ENCODE measurements at places on chromosomes 2 and 18.
A peak's percentile ranks its signal among the peaks of the same experiment; 100 is the strongest.

GRCh38 chr2:190970160-190970559 is 43.8 kb downstream of the STAT1 start:
- no peak for DNase-seq

DNA sequence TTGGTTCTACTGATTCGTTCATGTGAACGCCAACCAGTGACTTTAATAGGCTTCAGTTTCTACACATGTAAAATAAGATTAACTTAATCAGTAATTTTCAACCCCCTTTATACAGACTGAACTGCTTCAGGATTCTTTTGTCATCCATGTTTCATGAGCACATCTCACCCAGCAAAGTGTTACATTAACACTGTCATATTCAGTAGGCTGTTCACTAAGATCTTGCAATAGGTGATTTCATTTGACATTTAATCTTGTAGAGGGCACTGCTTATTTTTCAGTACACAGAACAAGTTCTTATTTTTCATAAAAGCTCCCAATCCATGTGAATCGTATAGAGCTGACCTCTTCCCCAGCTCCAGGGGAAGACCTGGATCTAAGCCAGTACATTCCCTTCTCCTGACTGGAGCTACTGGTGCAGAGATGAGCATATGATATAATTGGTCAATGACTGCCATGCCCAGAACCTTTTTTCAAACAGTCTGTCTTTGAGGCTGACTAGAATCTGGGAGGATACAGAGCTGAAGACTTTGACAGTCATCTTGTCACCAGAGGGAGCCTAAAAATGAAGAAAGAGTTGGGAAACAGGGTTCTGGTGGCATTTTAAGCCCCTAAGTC is 72.2 kb upstream of the CHRNA1 start:
- DNase-seq, result peak; percentile 99

DNA sequence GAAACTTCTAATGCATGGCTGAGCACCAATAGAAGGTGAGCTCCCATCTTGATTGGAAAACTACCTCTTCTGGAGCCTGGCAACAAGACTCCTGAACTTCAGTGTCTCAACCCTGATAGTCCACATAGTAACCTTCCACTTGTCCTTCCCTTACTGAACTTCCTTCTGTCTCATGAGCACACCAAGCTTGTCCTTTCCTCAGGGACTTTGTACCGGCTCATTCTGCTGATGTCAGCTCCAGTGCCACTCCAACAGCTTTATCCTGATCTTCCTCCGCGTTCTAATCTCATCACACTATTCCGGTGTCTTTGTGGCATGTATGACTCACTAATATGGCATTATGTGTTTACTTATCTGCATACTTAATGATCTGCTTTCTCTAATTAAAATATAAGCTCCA is 862.0 kb upstream of the ID2 start:
- DNase-seq, result no peak

- DNase-seq, result no peak
Measured at GRCh38 chr2:175567435-175568061, 386.0 kb upstream of the ATP5MC3 start.

GRCh38 chr2:179764710-179765109 is 96.7 kb downstream of the ZNF385B start:
- no peak for DNase-seq

DNA sequence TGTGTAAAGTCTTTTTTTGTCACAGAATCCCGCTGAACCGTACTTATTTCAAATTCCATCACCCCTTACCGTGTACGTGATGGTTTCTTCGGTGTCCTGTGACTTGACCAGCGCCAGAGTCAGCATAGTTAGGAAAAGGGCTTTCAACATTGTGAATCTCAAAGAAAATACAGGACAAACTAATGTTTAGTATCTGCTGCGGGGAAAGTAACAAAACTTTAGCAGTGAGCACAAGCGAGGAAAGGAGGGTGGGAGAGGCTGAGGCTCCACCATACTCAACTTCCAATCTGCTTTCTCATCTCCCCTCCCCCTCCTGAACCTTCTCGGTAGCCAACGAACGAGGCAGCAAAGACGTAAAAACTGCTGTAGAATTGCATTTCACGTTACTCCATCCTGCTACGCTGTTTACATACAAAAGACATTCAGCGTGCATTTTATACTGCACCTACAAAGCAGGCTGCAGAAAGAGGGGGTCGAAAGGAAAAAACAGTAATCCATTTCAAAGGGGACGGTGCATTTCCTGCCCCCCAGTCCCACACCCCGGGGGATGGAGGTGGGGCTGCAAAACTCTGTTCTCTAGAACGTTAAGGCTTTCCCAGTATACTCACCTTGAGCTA is 1.2 kb downstream of the EFEMP1 start:
- peak; percentile 46 for DNase-seq

GRCh38 chr2:190859347-190860297 is 21.0 kb upstream of the GLS start:
- no peak for DNase-seq

DNA sequence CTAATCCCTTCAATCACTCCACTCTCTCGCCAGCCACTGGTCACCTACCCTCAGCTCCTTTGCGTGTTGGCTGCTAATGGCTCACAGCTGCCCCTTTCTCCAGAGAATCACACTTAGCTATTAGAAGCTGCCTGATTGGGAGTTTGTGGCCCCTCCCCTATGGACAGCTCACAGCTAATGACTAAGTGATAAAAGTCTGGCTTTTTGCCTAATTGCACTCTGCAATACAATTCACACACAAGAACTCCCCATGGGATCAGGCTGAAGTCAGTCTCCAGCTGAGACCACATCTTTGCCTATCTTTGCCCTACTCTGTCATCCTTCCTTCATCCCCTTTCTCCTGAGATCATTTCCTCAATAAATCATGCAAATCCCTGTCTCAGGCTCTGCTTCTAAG is 701.9 kb upstream of the RAB6C start:
- DNase-seq, result no peak

DNA sequence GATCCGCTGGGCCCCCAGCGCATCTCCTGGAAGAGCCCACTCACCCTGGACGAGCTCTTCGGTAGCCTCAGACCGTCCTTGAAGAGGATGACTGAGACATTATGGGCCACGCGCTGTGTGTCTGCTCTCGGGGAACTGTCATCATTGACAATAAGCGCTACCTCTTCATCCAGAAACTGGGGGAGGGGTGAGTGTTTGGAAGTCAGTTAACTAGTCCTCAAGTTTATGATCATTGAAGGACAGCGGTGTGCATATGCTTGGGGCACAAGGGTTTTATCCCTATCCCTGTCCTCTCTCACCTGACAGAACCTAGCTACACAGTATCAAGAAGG is 586 bp downstream of the STK16 start:
- DNase-seq, result no peak

GRCh38 chr2:8416001-8416571 is 265.8 kb upstream of the ID2 start:
- no peak for DNase-seq

DNA sequence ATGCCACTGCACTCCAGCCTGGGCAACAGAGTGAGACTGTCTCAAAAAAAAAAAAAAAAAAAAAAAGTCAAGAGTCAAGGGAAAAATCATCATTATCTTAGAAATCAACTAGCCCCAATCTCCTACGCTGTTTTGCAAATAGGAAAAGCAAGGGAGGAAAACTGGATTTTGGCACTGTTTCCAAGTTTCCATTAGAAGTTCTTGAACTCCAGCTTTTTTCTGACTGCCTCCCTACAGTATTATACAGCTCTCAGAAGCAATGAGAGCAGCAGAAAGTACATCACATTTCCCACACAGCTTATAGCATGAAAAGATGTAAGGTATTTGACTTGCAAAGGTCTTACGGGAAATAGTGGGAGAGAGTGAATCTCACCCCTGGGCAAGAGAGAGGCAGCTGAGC is 127.8 kb downstream of the OSR1 start:
- no peak for DNase-seq

GRCh38 chr2:235954888-235955480 is 213.2 kb downstream of the GBX2 start:
- DNase-seq, result no peak

DNA sequence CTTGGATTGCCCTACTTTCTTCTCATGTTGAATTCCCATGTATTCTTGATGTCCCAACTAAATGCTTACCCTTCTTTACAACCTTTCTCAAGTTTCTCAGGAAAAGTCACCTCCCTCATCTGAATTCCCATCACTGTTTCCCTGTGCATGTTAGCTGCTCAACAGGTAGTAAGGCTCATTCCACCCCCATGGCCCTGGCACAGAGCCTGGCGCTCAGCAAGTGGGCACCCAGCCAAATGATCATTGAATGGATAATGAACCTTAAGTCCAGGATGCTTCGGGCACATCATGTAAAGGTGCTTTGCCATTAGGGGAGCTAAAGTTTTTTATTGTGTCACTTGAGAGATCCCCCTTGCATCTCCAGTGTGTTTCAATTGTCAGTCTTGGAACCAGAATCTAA is 124.0 kb downstream of the PKP4 start:
- no peak for DNase-seq

DNA sequence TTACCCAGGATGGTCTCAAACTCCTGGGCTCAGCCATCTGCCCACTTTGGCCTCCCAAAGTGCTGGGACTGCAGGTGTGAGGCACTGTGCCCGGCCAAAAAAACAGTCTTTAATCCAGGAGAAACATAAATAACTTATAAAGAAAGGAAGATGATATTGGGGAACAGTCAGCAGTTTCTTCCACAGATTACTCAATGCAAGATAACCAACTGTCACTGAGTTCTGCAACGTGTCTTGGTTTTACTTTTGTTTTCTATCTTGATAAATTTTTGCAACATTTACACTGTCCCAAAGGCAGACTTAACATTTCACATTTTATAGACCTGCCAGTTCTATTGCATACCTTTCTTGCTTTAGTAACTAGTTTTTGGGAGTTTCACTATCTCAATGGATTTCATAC is 71.1 kb downstream of the ANKRD44 start:
- no peak for DNase-seq

- peak; percentile 89 for DNase-seq
Measured at GRCh38 chr2:43158259-43158880, 68.0 kb downstream of the ZFP36L2 start.

DNA sequence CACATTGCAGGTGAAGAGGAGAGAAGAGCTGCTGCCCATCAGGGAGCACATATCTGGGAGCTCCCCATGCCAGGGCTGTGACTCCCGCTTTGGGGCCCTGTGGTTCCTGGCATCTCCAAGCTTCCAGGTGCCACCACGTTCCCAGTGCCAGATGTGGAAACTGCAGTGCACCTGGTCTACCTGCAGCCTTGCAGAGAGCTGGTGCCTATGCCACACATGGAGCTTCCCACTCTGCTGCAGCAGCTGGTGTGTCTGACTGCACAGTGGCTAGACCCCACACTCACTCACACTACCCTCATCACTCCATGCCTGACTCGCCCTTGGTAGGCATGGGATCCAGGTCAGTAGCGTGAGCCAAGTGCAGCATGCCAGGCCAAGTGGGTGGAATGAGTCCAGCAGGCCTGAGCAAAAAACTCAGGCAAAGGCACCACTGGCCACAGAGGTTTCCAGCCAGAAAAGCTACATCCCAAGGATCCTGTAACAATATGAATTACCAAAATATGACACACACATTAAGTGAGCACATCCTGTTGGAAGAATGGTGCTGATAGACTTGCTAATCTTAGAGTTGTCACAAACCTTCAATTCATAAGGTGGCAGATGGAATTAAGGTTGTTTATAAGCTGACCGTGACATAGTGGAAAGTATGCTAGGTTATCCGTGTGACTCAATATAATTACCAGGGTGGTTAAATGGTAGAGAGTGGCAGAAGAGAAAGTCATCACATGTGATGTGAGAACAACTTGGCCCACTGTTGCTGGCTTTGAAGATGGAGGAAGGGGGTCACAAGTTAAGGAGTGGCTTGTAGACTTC is 150.9 kb downstream of the EHBP1 start:
- no peak for DNase-seq

DNA sequence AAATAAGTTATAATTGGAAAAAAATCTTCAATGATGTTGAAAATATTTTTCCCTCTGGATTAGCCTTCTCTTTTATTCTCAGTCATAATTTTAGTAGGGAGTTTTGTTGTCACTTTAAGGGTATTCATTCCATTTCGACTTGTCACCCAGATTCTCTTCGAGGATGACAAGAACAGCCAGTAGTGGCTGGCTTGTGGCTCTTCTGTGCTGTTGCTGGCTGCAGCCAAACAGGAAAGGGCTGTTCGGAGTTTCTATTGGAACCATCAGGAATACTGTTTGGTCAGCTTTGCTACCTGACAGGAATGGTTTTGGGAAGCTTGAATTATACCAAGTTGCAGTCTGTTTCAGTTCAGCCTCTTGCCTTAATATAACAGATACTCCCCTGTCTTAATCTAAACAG is 41.6 kb downstream of the MGAT5 start:
- no peak for DNase-seq

DNA sequence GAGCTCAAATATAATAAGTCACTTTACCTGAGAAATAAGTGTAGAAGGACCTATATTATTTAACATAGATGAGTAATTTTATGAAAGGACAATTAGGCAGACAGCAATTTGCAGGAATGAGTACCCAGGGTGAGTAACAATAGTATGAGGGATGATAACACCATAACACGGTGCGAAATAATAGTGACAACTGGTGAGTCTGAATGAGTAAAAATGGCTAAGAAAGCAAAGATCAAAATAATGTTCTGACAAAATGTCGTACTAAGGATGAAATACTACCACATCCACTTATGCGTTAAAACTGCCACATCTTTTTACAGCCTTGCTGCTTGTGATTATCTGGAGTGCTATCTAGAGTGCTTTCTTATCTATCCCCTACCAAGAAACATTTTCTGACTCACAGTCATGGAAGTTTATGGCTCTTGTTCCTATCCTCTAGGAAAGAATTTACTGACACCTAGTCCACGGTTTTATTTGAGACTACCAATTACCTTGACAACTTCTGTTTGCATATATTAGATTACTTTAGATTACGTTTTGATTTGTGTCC is 929.7 kb downstream of the LRP1B start:
- no peak for DNase-seq

- DNase-seq, result no peak
Measured at GRCh38 chr2:26384183-26384582, 17.5 kb upstream of the DRC1 start.

DNA sequence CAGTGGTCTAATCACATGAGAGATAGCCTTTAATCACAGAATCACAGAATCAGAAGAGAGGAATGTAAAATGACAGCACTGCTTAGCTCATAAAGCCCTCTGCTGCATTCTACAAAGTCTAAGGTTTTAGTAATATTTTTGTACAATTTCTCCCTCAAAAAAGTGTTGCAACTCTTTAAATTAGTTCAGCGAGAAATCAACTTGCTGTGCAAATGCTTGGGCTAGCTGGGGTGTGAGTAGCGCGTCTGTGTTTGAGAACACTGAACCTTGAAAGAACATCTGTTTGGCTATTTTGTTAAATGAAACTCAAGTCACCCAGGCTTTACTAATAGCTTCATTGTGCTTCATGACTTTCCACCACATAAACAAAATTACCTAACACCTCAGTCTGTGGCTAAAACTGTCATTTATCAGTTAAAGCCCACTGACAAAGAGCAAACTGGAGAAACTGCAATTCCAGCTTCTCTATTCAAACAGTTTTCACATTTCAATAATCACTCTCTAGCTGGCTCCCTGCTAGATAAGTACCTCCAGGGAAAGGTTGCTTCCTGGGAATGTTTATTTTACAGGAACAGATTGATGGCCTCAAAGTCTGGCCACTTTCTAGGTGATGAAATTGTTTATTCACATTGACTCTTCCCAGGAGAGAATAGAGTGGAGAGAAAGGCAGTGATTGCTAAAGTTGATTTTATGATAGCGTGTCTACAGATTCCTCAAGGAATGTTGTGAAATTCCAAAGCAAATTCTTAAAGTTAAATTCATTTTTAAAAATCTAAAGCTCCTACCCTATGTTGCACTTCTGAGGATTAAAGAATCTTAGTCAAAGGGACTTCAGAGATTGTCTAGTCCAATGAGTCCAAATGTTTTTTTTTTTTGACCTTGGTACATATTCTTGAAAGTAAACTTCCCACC is 36.0 kb upstream of the STAT1 start:
- DNase-seq, result peak; percentile 89

GRCh38 chr2:172969166-172969565 is 106.5 kb upstream of the MAP3K20 start:
- peak; percentile 74 for DNase-seq

Data from fibroblast of mammary gland (primary cell).